ENCODE measurements at places on chromosomes 2 and 18.

DNA sequence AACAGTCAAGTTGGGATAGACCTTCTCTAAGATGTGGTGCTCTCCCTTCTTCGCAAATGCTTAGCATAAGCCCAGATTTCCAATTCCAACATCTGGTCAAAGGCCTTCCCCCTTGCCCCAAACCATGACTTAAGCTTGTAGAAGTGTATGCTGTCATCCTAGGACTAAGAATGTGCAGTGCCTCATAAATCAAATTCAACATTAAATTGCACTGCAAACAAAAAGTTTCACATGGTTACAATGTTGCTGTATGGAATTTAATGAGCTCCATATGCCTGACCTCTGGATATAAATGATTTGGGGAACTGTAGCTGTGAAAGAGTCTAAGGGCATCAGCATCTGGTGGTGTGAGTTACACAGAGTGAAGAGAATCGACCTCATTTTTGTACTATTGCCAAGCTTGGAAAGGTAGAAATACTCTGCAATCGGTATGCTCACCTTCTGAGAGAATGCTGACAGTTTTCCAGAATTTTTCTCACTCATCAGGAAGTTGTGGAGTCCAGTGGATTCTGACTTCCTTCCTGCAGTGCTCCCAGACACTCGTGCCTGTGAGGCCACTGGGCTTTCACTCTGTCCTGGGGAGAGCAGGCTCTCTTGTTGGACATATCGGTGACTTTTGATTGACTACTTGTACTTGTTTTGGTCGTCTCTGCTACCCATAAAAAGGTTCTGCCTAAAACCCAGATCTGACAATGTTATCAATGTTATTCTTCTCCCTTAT lies 40.6 kb downstream of the FASTKD2 start:
- no peak for DNase-seq

- DNase-seq, result no peak
Observed at GRCh38 chr2:239629926-239630617, 229.3 kb upstream of the HDAC4 start.

GRCh38 chr2:239956818-239957261 lies 68.3 kb downstream of the NDUFA10 start:
- no peak for DNase-seq

DNA sequence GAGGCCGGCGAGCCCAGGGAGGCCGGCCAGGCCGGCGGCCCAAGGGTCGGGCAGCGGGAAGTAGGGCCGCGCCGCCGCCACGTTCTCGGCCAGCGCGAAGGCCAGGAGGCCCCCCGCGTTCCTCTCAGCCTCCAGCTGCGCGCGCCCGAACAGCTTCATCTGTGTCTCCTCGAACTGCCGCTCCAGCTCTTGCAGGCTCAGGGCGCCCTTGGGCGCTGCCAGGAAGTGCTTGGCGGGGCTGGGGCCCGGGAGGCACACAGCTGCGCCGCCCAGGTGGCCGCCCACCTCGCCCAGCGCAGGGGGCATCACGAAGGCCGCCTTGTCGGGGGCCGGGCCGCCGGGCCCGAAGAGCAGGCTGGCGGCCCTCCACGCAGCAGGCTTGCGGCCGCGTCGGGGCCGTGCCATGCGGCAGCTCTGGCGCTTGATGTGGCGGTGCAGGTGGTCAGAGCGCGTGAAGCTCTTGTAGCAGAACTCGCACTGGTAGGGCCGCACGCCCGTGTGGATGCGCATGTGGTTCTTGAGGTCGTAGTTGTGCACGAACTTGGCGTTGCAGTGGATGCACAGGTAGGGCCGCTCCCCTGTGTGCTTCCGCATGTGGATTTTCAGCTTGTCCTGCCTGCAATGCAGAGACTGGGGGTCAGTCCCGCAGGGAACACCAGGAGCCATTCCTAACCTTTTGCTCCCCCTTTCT lies 99.0 kb upstream of the SMAD2 start:
- no peak for DNase-seq

DNA sequence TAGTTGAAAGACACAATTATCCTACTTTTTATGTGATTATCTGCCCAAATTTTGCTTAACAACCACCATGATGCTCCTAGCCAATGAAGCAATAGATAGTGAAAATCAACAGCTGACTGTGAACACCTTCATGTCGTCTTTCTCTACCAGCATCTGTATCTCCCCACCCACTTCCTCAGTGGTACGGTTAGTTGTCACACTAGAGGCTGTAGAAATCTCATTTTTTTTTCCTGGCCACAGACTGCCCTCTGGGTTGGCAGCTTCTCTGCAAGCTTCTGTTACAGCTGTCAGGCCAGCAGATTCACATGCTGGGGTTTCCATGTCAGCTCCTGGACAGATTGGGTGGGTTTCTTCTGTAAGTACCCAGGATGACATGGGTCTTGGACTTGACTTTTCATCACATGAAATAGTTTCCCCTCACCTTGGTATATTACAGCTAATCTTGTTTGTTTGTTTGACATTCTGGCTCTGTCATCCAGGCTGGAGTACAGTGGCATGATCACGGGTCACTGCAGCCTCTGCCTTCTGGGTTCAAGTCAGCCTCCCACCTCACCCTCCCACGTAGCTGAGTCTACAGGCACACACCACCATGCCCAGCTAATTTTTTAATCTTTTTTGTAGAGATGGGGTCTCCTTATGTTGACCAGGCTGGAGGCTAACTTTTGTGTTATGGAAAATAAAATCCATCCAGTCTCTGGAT lies 24.3 kb downstream of the STAT4 start:
- no peak for DNase-seq

Data from stimulated activated CD8-positive, alpha-beta memory T cell treated with anti-CD3 and anti-CD28 coated beads, Interleukin-7, amount 100 ng/mL, for 48 hours (primary cell).